ENCODE measurements at places on chromosomes 6 and 20. TPM values are rescaled to one million over a fixed set of nuclear protein-coding genes. Genes with fewer than 3 reads are reported as not detected.

DNA sequence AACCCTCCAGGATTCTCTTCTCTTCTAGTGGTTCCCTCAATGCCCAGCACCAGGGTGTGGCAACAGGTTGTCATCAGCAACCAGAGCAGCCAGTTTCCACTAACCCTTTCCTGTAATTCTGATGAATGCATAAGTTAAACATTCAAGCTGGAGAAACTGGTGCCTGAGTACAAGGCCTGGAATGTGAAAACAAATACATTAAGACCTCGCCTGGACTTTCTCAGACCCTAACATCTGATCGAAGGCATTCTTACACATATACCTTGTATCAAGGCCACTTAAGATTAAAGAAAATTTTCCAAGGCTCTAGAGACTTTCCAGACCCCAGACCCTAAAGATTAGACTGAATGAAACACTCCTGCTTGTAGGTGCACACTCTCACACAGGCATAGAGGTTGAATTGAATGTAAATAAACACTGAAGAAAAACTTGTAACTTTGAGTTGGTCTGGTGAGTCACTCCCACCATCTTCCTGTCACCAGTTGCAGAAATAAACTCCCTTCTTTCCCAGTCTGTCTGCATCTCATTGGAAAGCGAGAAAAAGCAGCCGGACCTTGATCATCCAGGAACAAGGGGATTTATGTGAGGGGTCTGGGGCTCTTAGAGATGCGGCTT is 9.0 kb downstream of the LRP11 start:
- DNase-seq, result peak; percentile 80

DNA sequence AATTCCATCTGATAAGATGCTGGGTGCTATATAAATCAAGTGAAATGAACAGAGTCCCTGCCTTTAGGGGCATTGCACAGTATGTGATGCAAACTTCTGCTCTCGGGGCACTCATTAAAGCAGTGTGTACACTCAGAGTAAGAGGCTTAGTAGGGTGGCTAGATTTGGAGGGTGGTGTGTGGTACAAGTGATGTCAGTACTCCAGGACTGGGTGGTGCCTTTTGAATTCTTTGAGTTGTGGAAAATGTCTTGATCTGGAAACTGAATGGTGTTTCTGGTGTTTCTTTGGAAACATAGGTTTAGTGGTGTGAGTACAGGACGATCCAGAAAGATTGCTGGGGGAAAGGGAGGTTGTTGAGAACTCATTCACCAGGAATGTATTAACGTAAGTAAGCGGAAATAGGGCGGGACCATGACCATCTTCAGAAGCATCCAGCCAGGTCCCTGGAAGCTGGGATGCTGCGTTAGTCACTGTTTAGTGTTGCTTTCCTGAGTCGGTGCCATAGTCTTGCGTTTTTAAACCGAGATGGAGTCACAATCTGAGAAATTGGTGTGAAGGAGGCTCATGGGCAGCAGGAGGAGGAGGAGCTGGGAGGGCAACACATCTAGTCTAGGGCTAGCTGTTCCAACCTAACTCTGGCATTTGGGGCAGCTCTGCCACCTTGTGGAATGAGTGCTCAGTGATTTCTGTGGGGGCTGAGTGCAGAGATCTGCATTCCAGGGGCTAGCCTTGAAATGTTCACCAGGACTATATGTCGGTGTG is 70.3 kb downstream of the SCAND1 start:
- DNase-seq, result peak; percentile 98

DNA sequence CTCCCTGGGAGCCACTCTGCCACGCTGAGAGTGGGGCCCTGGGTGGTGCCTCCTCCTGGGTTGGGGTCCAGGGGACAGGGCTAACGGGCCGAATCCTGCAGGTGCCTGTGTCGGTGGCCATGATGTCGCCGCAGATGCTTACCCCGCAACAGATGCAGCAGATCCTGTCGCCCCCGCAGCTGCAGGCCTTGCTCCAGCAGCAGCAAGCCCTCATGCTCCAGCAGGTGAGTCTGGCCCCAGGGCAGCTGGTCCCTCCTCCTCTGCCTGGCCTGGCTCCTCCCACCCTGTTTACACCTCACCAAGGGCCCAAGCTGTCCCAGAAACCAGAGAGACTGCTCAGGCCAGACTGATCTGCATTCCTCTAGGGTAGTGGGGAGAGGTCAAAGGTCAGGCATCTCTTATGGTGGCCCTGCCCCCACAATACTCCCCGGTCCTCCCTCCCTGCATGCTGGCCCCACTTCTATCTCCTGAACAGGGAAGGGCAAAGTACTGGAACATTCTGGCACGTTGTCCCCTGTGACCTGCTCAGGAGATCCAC is 38.6 kb downstream of the FOXP4 start:
- no peak for DNase-seq

GRCh38 chr20:59124296-59125029 is 39.2 kb upstream of the ZNF831 start:
- DNase-seq, result no peak

GRCh38 chr20:38098952-38099351 is 65.4 kb downstream of the RPRD1B start:
- DNase-seq, result no peak

DNA sequence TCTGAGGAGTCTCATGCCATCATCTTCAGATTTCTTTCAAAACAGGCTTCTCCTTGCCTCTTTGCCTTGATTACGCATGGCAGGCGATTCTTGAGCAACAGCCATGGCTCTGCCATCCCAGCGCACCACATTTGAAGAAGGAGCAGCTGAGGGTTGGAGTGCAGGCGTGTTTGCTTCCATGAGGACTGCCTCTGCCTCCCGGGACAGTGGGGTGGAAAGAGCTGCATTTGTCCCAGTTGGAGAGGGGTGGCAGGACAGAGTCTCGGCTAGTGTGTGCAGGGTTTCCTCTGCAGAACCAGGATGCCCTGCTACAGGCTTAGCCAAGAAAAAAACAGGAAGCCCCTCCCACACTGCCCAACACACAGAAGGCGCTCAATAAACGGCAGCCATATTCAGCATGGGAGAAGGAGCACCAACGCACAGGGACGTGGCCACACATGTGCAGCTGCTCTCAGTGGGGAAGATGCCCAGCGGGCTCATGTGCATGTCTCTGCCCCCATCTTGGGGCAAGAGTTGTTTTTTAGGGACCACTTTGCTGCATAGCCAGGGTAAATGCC is 36.6 kb downstream of the IRF4 start:
- DNase-seq, result no peak

DNA sequence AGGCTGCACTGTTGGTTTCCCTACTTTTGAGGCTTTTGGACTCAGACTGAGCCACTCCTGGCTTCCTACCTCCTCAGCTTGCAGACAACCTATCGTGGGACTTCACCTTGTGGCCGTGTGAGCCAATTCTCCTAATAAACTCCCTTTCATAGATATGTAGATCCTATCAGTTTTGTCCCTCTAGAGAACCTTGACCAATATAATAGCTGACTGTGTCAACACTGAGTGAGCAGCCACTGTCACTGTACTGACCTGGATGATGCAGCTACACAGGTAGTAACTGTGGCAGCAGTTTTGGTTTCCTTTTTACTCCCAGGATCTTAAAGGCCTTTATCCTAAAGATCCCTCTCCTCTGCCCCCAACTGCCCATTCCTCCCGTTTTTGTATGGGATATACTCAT is 70.2 kb downstream of the SLC22A3 start:
- DNase-seq, result no peak

- DNase-seq, result no peak
Observed at GRCh38 chr6:114061116-114061515, 90.2 kb upstream of the HDAC2 start.

- DNase-seq, result no peak
Observed at GRCh38 chr6:45727819-45728449, 287.7 kb downstream of the CLIC5 start.

DNA sequence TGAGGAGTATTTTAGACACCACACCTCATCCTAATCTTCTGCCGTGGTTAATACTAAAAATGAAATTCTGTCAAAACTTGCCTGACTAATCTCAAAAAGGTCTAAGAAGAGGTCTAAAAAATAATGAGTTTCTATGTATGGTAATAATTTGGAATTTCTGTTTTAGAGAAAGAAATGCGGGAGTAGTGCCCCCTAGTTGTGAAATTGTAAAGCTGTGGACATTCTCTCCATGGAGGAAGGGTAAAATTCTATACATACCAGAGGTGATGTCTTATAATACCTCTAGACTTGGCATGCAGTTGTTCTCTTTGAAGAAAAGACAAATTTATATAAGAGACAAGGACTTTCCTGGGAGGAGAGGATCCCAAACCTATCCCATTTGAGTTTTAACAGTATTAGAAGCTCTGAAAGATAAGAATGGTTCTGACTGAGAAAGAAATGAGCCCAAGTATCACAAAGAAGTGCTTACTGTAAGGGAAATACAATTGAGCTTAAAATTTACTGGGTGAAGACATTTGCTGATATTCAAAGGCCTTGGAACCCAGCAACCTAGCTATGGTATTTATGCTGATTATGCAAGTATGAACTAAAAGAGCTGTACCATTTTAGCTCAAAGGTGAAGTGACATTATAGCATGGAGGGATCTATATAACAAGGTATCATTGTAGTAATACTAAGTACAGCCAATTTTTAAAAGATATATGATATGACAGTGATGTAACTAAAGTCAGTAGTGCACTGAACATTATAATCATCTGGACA is 5.1 kb upstream of the EPHA7 start:
- DNase-seq, result no peak

DNA sequence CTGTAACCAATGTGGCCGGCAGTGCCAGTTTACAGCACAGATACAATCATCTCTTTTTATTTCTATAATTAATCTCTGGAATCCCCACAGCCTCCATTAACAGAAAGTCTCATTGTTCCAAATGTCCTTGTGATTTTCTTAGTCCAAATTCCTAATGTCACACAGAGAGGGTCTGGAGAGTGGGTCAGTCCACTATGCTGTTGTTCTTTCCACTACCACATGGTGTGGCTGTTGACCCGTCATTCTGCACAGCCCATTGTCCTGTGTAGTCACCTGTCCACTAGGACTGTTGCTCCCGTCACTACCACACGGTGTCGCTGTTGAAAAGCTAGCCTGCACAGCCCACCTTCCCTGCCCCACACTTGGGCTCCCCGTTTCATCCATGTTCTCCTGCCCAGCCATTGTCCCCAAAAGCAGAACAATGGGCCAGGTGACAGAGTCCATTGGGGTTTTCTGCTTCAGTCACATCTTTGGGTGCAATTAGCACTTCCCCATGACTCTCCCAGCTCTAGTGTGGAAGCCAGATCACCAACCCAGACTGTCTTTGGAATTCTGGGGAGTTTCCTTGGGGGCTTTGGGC is 8.6 kb upstream of the LBP start:
- no peak for DNase-seq

DNA sequence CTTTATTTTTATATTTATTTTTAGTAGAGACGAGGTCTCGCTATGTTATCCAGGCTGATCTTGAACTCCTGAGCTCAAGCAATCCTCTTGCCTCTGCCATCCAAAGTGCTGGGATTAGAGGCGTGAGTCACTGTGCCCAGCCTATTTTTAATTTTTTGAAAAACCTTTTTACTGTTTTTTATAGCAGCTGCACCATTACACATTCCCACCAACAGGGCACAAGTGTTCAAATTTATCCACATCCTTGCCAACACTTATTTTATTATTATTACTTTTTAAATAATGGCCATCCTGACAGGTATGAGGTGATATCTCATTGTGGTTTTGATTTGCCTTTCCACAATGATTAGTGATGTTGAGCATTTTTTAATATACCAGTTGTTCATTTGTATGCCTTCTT is 42.5 kb downstream of the PACSIN1 start:
- no peak for DNase-seq

DNA sequence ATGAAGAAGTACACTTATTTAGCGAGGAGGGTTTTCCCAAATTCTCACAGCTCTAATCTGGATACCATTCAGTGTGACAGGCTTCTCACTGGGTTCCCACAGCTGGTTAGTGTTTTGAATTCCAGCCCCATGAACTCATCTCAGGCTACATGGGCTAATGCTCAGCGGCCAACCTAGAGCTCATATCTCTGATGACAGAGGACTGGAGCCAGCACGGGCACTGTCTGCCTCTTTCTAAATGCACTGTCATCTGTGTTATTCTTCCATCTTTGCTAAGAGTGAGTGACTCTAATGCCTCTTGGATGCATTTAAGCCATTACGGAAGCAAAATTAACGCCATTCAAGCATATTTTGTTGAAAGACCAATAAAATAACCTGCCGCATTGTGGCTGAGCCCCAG is 308.9 kb upstream of the JAG1 start:
- peak; percentile 69 for DNase-seq

- DNase-seq, result no peak
Observed at GRCh38 chr6:121321282-121321681, 13.0 kb downstream of the TBC1D32 start.

- DNase-seq, result no peak
Observed at GRCh38 chr6:67888886-67889681, 746.0 kb upstream of the ADGRB3 start.

- DNase-seq, result no peak
Observed at GRCh38 chr20:4508773-4509172, 212.9 kb upstream of the PRND start.

- no peak for DNase-seq
Observed at GRCh38 chr6:124073021-124073420, 269.4 kb downstream of the NKAIN2 start.

GRCh38 chr6:34179106-34179720 is 33.3 kb upstream of the GRM4 start:
- no peak for DNase-seq

GRCh38 chr6:127267646-127268625 is 1.3 kb downstream of the RNF146 start:
- DNase-seq, result no peak

DNA sequence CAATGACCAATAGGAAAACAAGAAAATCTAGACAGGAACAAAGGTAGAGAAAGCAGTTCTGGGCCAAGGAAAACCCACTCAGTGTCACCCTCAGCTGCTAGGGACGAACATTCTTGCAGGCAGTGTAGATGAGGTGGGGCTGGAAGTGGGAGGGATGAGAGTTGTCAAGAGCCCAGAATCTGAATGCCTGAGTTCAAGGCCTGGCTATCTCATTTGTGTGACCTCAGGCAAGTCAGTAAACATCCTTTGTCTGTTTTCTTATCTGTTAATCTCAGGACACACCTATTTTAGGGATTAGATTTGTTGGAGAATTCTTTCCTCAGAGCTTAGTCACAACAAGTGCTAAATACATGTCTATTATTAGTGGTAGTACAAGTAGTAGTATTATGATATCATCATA is 50.9 kb upstream of the KIF16B start:
- no peak for DNase-seq

GRCh38 chr6:1386038-1386709 is 3.2 kb upstream of the FOXF2 start:
- no peak for DNase-seq

GRCh38 chr20:49790077-49790798 is 22.4 kb upstream of the SLC9A8 start:
- DNase-seq, result peak; percentile 30

- DNase-seq, result no peak
Observed at GRCh38 chr6:83199173-83199862, 6.2 kb downstream of the RWDD2A start.

UBD gene
- not detected for total RNA-seq

TP53INP2 gene
- total RNA-seq, result not detected

SPTLC3 gene
- total RNA-seq, result 28.7 TPM

EIF6 gene
- total RNA-seq, result 491 TPM

MCUR1 gene
- 51.5 TPM for total RNA-seq

CLPSL2 gene
- total RNA-seq, result not detected

LRRC1 gene
- total RNA-seq, result 0.72 TPM

CTCFL gene
- total RNA-seq, result not detected

POM121L2 gene
- total RNA-seq, result not detected

HAO1 gene
- total RNA-seq, result not detected

BTN1A1 gene
- total RNA-seq, result not detected

KIF25 gene
- total RNA-seq, result not detected

GRM1 gene
- 0.05 TPM for total RNA-seq

SLC25A27 gene
- total RNA-seq, result 0.32 TPM

Data from MG63 (cell line).